Stimulated activated CD8-positive, alpha-beta memory T cell treated with anti-CD3 and anti-CD28 coated beads, Interleukin-4, amount 100 ng/mL, for 4 hours (primary cell): ENCODE measurements at places on chromosomes 2 and 18.

DNA sequence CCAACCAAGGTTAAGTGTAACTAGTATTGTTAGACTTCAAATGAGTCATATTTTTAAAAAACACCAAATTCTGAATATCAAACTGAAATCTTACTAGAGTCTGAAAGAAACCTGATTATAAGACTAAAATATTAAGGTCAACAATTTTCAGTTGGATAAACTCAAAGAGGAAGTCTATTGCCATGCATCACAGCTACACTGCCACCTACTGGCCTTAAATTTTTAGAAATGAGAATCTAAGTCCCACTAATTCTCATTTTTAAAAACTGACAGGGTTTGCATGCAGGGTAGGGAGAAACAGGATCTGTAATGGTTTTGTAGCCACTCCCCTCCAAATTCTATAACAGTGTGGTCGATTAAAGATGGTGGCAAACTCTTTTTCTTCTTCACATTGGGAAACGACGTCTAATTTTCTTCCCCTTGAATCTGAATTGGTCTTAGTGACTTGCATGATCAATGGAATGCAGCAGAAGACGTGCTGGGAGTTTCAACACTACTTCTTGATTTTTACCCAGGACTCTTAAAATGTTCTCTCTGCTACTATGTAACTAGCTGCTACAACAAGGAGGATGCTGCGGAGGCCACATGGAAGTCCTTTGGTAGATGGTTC is 176.1 kb upstream of the SESTD1 start:
- DNase-seq: no peak

DNA sequence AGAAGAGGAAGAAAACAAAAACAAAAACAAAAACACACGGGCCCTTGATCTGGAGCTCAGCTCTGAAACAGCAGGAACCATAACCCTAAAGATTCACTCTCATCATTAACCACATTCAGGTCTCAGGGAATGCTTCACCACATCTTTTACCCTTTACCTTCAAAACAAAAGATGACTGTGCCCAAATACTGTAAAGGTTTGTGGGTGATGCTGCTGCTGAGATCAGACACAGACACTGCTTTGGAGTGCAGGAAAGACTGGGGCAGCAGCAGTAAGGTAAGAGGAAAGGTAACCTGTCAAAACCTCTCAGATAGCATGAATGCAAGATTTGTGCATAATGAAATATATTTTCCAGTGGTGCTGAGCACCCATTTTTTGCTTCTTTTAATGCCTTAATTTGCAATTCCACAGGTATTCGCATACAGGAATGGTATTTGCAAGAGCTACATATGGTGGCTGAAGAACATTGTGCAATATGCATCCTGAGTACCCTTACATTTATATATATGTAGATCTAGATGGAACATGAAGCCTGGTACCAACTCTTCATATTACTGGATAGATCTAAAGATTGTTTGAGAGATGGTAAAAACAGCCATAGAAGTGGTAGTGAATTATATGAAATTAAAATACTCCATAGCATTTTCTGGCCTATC is 4.1 kb upstream of the FLACC1 start:
- no peak for DNase-seq

DNA sequence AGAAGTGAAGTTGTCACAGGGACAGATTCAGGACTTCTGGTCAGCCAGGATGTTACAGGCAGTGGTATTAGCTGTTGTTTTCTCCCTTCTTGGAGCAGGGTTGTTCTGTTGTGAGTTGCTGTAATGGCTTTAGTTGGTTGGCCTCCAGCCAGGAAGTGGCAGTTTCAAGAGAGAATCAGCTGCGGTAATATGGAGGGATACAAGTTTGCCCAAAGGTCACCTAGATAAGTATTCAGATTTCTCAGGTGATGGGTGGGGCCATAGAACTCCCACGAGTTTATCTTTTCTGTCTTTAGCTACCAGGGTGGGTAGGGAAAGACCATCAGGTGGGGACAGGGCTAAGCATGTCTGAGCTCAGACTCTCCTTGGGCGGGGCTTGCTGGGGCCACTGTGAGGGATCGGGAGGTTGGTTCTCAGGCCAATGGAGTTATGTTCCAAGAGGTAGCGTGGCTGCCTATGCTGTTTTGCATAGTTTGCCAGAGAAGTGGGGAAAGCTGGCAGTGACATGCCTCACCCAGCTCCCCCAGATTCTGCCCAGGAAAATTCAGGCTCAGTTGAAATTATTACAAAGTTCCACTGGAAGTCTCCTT is 640.4 kb upstream of the CHAC2 start:
- DNase-seq: no peak

DNA sequence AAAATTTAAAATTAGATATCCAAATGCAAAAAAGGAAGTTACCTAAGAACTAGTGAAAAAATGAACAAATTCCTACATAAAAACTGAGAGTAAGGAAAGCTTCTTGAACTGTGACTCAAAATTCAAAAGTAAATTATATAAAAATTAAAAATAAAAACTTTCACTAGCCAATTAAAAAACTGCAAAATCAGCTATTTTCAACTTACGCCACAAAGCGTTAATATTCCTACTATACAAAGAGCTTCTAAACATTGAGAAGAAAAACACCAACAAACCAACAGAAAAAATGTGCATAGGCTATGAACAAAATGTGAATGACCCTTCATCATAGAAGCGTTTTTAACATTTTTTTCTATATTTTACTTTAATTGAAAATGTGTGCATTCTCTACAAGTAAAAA is 445.7 kb downstream of the CDH2 start:
- no peak for DNase-seq

GRCh38 chr2:225037415-225038230 is 4.6 kb downstream of the DOCK10 start:
- DNase-seq: no peak

- no peak for DNase-seq
Measured at GRCh38 chr2:23507267-23508065, 122.5 kb downstream of the KLHL29 start.

DNA sequence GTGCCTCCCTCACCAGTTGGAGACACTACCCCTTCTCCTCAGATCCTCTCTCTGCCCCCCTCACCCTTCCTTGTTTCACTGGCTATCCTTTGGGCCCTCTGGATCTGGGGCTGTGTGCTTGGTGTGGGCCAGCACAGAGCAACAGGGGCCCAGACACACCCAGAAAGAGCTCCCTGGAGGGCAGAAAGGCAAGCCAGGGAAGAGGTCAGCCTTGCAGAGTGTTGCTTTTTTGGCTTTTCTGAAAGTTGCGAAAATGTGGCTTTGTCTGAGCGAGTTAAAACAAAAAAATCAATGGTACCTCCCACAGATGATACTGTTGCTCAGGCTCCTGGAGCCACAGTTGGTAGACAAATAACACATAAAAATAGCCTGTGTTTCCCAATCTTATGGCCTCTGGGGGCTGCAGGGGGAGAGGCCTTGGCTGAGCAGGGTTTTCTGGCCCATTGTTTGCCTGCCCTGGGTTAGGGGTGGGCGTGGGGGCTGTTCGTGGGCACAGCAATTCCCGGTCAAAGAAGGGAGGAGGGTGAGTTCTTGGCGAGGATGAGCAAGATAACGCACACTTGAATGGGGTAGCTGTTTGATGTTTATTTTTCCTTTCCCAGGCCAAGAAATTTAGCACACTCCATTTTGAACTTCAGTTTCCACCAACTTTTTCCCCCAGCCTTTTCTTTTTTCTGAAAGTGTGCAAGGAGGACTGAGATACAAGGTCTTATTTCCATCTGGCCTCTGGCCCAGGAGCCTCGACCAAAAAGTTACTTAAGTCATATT is 167.0 kb upstream of the HAAO start:
- DNase-seq: no peak
